ENCODE measurements at places on chromosomes 6 and 20.

- no peak for DNase-seq
Observed at GRCh38 chr6:137051790-137052472, 7.2 kb upstream of the IL20RA start.

- no peak for DNase-seq
Observed at GRCh38 chr6:6486595-6486994, 101.9 kb upstream of the LY86 start.

DNA sequence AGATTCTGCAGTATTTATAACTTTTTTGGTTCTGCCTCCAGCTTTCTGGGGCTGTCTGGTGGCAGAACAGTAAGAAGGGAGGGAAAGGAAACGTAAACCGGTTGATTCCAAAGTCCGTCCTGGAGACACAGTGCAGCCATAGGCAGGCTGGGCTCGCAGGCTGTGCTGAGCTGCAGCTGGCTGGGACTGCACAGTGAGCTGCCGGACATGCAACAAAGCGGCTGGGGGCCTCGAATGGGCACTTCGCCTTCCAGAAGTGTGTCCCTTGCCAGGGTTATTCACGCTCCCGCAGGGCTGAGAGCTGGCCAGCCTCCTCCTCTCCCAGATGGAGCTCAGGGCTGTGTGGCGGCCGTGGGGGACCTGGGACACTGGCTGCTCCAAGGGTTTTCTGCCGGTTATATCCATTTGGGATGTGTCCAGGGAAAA, 78.1 kb upstream of the CD93 start:
- DNase-seq = no peak

- DNase-seq = no peak
Observed at GRCh38 chr6:138499303-138500018, at the start of gene NHSL1. NHSL1 (minus strand) TSS chr6:138499494; CDS start chr6:138499290, 204 bp downstream.

GRCh38 chr6:160737934-160738333, 35.9 kb downstream of the PLG start:
- DNase-seq = no peak

GRCh38 chr6:69835414-69836179, 30.8 kb upstream of the COL19A1 start:
- peak; percentile 35 for DNase-seq

DNA sequence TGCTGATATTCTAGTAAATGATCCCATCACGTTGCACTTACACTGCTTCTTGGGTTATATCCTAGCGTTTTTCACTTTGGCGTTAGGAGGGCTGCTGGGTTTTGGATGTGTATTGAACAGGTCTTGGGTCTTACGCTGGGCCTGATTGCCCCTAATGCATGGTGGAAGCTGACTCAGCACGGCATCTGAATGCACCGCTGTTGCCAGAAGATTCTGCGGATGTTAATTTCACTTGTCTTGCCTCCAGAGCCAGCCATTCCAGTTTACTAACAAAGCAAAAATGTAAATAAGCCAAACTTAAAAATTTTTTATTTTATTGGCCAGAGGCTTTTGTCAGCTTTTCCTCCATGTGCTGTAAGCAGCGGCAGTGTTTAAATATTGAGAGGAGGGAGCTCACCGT, 233.5 kb downstream of the TMEM242 start:
- DNase-seq = no peak

GRCh38 chr6:51029561-51029960, 210.9 kb downstream of the TFAP2B start:
- no peak for DNase-seq

DNA sequence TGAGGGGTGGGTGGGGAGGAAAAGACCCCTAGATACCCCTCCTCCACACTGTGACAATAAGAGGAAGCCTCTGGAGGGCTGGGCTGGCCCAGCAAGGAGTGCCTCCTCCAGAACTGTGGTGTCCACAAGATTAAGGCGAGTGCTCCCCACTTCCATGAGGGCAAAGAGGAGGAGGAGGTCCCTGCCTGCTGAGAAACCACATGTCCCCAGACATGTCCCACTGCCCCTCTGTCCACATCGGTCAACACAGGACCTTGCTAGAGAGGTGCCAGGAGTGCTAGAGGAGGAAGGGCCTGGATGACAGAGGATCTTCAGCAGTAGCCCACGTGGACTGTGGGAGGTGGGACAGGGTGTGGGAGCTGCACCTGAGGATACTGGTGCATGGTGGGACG, 3.1 kb downstream of the RAET1G start:
- no peak for DNase-seq

GRCh38 chr6:25302677-25303128, 23.5 kb downstream of the CARMIL1 start:
- DNase-seq = peak; percentile 18

- DNase-seq = peak; percentile 38
Observed at GRCh38 chr6:29602564-29603361, 17.8 kb downstream of the OR2H2 start.

DNA sequence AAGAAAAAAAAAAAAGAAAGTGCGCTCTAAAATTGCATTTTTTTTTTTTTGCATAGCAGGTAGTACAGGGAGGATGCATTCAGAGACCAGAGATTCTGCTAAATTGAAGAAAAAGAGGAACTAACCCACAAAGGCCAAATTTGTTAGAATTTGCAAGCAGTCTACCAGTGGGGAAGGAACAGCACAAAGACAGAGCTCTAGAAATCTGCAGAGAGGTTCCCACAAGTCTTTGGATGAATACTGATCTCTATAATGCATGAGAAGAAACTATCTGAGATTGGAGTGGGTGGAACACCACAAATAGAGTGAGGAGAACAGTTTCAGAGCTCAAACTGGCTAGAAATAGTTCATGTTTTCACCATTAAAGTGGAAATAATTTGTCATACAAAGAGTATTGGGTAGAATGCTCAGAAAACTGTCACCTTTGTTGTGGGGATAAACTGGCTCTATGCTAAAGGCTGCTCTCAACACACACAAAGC, 79.6 kb upstream of the AHI1 start:
- no peak for DNase-seq

DNA sequence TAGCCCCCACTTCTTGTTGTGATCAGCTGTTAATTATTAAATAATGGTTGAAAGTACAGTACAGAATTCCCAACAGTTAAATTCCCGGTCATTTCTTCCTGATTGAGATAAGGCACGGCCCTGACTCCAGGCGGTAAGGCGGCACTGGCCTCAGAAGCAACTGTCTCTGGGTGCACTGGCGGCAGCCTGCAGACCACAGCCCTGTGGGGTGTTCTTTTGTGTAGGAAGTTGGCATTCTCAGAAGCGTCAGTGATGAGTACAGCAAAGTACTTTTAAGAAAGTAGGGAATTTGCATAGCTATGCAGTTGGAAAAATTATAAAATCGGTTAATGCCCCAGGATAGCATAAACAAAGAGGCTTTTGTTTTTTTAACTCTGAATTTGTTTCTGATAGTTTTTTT, 50.5 kb downstream of the SAMD5 start:
- DNase-seq = no peak

DNA sequence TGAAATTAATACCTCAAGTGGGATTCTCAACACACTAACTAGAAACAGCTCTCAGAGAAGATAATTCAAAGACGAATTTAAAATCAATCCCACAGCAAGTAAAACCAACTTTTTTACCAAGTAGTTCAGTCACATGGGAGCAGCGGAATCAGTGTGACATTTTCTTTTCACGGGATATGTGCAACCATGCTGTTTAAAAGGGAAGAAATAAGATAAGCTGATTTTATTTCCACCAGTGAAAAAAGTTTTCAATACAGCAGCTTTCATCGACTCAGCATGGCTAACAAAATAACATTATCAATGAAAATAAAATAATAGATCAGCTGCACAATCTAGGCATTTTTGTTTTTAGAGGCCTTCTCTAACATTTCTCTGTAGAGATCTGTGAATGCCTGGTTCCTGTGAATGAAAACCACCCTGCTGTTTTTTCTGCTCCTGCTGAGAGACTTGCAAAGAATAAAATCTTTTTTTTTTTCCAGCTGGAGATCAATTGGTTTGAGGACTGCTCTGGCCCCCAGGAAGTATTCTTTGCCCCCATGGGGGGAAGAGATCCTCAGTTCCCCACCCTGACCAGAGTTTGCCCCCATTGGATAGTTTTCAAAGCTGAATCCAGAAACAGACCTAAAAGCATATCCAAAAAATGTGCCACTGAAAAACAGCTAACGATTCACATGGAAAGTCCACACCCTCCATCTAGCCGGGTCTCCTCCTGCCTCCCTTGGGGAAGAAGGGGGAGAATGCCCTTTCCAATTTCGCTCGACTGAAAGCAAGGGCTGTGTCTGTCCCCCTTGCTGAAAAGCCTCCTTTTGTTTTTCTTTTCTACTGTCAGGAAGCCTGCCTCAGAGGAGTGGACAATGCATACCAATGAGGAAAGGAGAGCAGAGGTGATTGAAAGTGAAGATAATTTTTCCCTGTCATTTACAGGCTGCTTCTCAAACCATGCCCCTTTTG, 317.6 kb downstream of the PRKN start:
- no peak for DNase-seq

GRCh38 chr6:150881911-150882481, 16.5 kb downstream of the MTHFD1L start:
- peak; percentile 22 for DNase-seq

- DNase-seq = no peak
Observed at GRCh38 chr20:48262466-48262865, 477.2 kb upstream of the SULF2 start.

GRCh38 chr6:23977706-23978105, 148.3 kb upstream of the NRSN1 start:
- DNase-seq = no peak

DNA sequence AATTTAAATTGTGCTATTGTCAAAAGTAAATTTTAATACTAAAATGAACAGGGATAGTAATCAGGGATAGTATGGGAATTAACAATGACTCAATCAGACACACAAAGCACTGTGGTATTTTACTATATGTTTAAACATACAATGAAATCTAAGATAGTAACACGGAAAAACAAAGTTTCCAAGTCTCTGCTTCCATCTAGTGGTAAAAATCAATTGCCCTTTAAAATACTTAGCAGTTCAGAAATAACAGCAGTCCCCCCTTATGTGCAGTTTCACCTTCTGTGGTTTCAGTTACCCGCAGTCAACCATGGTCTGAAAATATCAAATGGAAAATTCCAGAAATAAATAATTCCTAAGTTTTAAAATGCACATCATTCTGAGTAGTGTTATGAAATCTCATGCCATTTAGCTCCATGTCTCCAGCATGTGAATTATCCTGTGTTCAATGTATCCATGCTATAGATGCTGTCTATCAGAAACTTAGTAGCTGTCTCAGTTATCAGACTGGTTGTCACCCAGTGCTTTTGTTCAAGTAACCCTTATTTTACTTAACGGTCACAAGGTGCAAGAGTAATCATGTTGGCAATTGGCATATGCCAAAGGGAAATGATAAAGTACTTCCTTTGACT, 58.5 kb downstream of the AHI1 start:
- DNase-seq = no peak

- no peak for DNase-seq
Observed at GRCh38 chr6:6678185-6678671, 89.7 kb downstream of the LY86 start.

DNA sequence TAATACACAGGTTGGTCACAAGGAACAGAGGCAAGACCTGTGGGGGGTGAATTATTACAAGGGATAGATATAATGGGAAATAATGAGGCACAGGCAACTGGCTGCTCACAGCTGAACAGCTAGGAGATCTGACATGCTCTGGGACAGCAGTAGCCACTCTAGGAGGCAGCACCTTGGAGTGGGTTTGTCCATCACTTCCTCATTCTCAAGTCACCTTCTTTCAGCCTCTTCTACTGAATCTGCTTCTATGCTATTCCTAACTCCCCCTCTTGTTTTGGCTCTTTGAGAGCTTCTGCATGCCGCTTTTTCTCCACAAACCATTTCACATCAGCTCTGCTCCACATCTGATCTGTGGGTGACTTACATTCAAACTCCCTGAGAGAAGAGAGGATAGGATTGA, 345.5 kb upstream of the MAP3K7 start:
- no peak for DNase-seq

DNA sequence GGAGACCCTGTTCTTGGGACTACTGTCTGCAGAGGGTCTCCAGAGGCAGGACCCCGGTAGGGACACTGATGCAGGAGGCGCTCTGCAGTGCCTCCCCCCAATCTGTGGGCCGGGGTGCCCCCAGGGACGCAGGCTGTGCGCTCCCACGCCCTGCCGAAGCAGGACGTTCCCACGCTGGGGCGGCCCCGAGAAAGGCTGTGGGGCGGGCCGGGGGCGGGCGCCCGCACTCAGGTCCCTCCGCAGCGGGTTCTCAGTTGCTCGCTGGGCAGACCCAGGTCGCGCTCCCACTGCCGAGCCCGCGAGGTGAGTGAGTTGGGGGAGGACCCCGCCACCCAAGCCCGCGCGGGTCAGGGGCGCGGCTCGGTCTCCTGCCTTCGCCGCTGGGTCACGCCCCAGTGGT, at the start of gene COX4I2:
COX4I2 (plus strand) TSS at position 253 of the 400 bp plus-strand sequence. CDS start 1,106 bp downstream, outside the sequence.
- peak; percentile 43 for DNase-seq

DNA sequence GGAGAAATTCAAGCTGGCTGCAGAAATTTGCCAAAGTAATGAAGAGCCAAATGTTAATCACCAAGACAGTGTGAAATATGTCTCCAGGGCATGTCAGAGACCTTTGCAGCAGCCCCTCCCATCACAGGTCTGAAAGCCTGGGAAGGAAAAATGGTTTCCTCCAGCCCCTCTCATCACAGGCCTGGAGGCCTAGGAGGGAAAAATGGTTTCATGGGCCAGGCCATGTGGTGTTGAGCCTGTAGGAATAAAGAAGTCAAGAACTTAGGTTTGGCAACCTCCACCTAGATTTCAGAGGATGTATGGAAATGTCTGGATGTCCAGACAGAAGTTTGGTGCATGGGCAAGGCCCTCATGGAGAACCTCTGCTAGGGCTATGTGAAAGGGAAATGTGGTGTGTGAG, 185.0 kb downstream of the SLC35F1 start:
- DNase-seq = no peak

DNA sequence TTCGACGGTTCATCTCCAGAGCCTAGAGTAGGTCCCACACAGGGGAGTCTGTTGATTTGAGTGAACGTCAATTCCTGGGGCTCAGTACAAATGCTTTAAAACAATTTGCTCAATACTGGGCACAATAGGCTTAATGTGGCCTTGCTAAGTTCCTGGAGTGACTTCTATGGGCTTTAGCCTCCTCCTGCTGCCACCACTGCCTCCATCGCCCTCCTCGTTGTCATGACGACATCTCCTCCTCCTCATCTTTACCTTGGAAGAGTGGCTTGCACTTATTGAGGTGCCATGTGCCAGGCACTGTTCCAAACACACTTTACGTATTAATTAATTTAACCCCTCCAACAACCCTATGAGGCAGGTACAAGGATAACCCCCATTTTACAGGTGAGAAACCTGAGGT, 11.8 kb upstream of the ZMYND8 start:
- no peak for DNase-seq

DNA sequence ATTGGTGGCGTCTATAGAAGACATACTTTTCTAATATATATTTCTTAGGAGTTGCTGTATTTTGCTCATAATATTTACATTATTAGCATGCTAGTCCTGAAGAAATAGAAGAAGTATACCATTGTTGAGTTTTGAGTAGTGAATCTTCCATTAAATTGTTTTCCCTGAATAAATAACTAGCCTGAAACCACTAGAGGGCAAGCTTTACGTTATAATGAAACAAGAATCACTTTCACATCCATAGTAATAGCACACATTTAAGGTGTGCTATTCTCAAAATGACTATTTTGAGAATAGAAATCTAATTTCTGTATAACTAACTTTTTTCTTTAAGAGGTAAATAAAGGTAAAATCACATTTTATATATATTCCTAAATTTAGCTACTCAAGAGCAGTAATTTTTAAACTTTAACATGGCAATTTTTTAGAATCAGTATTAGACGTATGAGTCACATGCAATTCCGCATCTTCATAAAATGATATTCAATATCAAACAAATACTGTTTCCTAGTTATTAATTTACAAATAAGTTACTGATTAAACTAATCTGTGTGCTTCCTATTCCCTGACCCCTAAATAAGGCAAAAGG, 213.2 kb upstream of the MANEA start:
- DNase-seq = no peak

All from BE2C (cell line).